GDM1 (cell line): ENCODE measurements at places on chromosomes 5 and 9.

DNA sequence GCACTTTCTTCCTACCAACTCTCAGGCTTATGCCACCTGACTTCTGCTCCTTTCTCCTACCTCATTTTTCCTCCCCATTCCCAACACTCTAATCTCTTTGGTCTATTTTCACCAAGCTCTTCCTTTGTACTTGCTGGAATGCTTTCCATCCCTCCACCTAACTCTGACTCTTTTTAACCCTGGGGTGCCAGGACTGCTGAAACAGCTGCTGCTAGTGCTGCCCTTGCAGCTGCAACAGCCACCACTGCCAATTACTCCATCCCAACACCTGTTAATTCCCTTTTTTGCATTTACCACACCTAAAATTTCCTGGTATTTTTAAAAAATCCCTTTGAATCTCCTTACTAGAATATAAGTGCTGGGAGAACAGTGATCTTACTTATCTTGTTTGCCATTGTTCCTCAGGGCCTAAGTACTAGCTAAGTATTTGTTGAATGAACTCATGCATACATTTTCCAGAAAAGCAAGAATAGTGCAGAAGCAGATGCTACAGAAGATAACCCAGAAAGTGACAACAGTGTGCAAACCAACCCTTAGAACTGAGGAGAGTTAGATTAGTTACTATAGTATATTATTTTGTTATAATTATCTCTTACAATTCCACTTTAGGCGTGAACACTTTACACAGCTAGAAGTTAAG is 11.5 kb downstream of the NADK2 start:
- no peak for DNase-seq

DNA sequence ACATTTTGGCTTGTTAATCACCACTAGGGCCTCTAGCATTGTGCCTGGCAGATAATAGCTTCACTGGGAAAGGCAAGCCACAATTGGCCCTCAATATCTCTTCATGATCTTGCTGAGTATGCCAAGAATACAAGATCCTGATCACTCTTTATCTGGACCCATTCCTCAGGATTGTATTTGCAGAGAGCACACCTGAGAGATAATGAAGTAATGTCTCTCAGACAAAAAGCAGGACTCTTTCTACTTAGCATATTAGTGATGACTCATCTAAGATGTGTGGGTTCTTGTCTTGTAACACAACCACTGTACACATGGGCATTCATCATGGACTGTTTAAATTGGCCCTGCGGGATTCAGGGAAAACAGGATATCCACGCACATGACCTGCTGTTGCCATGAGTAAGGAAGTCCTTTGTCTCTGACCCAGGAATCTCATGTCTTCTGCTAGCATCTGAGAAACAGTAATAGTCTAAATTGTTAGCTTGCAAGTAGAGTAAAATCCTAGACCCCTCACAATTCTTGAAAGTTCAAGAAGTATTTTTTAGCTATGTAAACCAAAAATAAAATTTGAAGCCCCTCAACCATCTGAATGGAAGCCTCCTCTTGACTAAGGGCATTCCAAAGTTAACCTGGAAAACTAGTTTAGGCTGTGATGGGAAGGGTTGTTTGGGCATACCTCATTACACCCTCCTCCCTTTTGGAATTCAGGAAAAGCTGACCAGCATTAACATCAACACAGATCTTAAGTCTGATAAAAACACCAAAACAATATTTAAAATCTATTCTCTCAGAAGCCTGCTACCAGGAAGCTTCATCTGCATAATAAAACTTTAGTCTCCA is 28.0 kb upstream of the NFIL3 start:
- DNase-seq: no peak

- DNase-seq: no peak
These were observed 40.4 kb downstream of the ABLIM3 start for GRCh38 chr5:149181732-149182131.

DNA sequence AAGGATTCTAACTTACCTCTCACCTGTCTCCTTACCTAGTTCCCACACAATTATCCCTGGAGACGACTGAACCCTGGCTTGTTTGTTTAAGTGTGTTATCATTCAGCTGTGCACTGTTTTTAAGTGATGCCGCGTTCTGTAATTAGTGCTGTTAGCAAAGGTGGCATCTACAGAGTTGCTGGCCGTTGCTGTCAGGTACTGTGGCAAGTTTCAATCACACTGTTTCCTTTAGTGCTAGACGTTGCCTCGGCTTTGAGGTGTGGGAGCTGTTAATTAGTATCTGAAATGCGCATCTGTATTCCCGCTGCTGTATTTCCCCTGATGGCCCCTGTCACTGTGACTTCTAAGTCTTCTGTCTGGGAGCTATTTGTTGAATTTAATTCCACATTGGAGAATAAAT is 193.8 kb upstream of the GAS1 start:
- DNase-seq: no peak

- no peak for DNase-seq
These were observed 929 bp downstream of the SH3PXD2B start for GRCh38 chr5:172453206-172453985.

DNA sequence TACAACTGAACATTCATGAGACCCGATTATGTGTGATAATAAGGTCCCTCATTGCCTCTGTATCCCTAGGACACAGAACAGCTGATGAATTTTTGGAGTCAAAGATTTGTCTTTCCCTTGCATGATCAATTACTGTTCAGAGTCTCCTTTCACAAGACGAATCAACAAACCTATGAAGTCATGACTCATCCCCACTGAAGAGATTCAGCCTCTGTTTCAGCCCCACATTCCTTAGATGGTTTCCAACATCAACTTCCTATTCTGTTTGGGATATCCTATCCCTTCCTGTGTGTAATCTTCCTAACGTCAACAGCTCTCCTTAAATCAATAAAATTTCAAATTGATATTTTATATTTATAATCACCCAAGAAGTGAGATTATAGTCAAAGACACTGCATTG is 199.0 kb downstream of the DNAH5 start:
- no peak for DNase-seq

GRCh38 chr5:143230676-143230996 is 172.8 kb downstream of the NR3C1 start:
- DNase-seq: no peak

GRCh38 chr5:180525399-180525798 is 31.2 kb downstream of the CNOT6 start:
- DNase-seq: no peak
